NCI-H1048 (cell line): ENCODE measurements at places on chromosomes 7 and 10.

GRCh38 chr10:111890046-111890445 is 293.5 kb downstream of the GPAM start:
- no peak for DNase-seq

GRCh38 chr7:157059534-157059933 is 49.1 kb upstream of the MNX1 start:
- no peak for DNase-seq

DNA sequence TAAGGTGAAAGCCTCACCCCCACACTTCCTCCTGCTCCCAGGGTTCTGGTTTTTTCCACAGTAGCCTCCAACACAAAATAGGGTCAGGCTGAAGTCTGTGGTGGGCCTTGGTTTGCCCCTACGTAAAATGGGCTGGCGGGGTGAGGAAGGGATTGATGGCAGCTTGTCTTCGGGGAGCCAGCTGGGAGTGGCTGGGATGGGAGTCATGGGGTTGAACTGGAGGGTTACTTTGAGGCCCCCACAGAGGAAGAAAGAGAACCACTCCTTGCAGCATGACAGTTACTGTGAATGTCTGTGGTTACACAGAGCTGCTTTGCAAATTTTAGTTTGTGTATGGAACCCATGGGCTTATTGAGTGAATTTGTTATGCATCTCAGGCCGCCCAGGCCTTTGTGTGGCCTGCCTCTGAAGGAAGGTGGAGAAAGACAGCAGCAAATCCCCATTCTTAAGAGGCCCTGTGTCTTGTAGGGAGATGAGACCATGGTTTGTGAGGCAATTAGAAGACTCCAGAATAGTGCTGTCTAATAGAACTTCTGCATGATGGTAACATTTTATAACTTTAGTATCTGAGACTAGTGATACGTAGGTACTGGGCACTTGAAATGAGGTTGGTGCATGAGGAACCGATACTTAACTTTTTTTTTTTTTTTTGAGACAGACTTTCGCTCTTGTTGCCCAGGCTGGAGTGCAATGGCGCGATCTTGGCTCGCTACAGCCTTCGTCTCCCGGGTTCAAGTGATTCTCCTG is 8.1 kb downstream of the TRIM8 start:
- no peak for DNase-seq

DNA sequence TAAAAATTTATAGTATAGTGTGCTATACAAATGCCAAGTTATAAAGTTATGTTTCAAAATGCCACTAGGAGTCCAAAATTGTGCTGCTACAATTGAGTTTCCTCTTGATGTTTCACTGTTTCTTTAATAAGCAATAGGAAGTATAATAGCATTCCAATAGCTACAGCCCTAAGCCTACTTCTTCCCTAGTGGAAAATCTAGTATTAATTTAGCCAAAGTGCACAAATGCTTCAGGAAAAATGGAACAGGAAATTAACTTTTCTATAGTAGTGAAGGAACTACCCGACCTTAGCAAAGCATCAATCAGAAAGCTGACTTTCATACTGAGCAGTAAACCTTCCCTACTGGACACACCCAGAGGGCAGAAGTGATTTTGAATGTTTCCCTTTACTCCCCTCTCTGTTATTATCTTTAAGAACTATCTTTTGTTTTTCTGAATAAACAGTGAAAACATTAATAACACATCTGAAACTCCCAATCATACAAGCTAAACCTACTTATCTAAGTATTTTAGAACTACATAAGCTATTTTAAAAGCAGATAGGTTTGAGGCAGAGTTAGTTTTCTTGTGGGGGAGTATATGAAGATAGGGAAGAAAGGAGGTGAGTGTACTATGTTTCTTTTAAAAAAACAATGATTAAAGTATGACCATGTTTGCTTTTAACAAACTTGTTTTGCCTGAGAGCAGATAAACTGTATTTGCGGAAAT is 13.7 kb downstream of the CPED1 start:
- no peak for DNase-seq

DNA sequence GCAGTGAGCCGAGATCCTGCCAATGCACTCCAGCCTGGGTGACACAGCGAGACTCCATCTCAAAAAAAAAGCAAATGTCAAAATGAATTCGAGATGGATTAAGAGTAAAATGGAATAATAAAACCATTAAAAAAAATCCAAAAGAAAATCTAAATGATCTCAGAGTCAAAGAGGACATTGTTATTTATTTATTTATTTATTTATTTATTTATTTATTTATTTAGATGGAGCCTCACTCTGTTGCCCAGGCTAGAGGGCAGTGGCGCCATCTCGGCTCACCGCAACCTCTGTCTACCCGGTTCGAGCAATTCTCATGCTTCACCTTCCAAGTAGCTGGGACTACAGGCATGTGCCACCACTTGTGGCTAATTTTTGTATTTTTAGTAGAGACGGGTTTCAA is 349.2 kb downstream of the ANKRD30A start:
- DNase-seq, result no peak

DNA sequence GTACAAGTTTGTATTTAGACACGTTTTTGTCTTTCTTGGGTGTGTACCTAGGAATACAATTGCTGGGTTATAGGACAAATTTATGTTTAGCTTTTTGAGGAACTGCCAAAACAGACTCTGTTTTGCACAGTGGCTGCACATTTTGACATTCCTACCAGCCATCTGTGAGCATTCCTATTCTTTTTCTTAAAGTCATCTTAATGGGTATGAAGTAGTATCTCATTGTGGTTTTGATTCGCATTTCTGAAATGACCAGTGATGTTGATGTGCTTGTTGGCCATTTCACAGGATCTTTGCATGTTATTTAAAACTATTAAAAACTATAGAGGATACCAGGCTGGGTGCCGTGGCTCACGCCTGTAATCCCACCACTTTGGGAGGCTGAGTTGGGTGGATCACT is 32.6 kb upstream of the IL15RA start:
- no peak for DNase-seq

- no peak for DNase-seq
Measured at GRCh38 chr7:115831371-115831770, 199.2 kb downstream of the TFEC start.

- no peak for DNase-seq
Measured at GRCh38 chr7:30688718-30689221, 6.5 kb upstream of the CRHR2 start.

GRCh38 chr10:127117125-127117524 is 79.3 kb downstream of the INSYN2A start:
- DNase-seq, result no peak

GRCh38 chr7:138127996-138128395 is 51.7 kb downstream of the AKR1D1 start:
- DNase-seq, result no peak

- no peak for DNase-seq
Measured at GRCh38 chr10:9214618-9215017, 1160.1 kb downstream of the GATA3 start.

DNA sequence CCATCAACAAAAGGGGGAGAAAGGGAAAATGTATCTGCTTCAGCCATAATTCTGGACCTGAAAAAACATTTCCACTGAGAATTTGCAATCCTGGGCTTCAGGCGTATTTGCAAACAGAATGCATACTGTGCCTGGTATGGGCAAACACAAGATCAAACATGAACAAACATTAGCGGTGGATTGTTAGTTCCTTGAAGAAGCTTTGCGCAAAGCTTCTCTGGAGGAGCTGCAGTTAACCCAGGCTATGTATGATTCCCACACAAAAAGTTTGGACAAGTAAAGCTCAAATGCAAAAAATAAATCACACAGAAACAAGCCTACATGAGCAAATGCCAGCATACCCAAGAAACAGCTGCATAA is 20.4 kb upstream of the HILPDA start:
- no peak for DNase-seq

GRCh38 chr10:132850246-132850645 is 64.3 kb upstream of the NKX6-2 start:
- DNase-seq, result no peak

- DNase-seq, result no peak
Measured at GRCh38 chr7:34133983-34134782, 228.8 kb downstream of the BMPER start.

- no peak for DNase-seq
Measured at GRCh38 chr10:69963178-69963834, 89.3 kb upstream of the MACROH2A2 start.

- DNase-seq, result no peak
Measured at GRCh38 chr7:85094046-85094725, 92.7 kb downstream of the SEMA3D start.

DNA sequence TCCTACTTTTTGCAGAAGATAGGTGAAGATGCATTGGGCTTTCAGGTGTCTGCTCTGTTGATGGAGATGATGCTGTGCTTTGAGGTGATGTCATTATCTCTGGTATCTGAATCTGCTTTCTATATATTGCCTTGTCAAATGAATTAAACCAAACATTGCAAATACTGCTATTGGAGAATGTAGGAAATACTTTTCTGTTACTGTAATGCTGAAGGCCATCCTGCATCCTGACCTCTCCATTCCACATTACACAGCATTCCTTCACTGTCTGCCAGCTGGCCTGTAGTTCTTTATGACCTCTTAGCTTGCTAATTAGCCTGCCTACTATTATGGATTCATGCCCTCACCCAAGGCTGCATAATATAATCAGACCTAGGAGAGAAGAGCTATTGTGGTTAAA is 73.2 kb downstream of the VCL start:
- DNase-seq, result no peak

GRCh38 chr10:70090013-70090412 is 37.4 kb downstream of the MACROH2A2 start:
- DNase-seq, result no peak

DNA sequence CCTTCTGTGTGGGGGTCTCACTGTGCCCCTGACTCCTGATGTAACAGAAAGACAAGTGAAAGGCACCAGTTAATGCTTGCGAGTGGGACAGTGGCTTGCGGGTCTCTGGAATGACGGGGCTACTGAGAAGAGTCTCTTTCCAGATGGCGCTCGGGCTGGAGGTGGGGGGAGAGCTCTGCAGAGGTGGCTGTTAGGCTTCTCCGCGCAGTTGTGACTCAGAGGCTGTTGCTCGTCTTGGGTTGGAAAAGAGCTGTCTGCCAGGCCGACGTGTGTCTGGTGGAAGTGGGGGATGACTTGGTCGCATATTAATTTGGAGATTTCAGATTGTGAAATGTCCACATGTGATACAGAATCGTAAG is 27.9 kb upstream of the SH2B2 start:
- DNase-seq, result no peak

DNA sequence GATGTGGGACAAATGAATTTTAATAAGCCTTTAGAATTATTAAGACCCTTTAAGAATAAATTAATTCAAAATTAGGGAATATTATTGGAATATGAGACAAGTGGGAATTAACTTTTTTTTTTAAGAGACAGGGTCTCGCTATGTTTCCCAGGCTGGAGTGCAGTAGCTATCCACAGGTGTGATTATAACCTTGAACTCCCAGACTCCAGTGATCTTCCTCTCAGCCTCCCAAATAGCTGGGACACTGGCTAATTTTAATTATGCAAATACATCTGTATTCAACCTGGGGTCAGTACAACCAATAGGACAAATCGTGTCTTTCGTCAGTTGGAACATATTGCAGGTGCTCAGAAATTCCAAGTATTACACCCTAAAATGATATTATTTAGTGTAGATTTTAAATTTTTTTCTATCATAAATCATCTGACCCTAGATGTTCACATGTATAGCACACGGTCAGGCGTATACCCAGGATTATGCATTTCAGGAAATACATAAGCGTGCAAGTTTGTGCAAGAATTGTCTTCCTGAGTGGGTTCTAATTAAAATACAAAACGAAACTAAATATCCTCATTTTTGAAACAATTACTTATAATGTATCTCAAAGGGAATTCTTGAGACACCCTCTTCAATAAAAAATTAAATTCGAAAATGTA is 1.2 kb downstream of the NT5C3A start:
- DNase-seq, result no peak

DNA sequence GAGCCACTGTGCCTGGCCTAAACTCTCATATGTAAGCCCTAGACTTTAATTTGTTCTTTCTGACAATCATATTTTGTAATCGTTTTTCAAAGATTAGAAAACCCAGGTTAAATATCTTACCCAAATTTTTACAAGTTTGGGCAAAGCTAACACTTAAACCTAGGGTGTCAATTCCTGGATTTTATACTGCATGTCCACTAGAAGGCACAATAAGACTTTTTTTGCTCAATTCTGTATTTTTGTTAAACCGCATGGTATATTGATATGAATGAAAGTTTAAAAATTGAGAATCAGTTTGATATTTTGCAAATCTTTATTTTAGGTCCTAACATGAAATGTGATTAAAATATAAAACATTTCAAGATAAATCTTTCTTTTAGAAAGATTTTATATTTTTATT is 29.3 kb downstream of the DYNC2I1 start:
- DNase-seq, result no peak

GRCh38 chr10:122164815-122165483 is 106.1 kb upstream of the BTBD16 start:
- no peak for DNase-seq

DNA sequence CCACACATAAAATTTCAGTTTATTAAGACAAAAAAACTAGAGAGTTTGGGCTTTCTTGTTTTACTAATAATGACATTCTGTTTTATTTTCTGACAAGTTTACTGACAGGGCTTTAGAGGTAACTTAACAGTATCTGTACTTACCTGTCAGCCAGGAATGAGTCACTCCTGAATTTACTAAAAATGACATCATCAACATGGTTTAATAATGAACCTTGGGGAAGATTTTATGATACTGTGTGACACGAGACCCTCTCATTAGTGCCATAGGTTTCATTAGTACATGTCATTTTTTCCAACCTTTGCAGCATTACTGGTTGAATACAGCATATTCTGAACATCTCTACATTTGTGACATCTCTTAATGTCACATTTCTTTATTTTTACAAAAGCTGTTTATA is 131.1 kb downstream of the KCND2 start:
- no peak for DNase-seq

GRCh38 chr7:92622685-92623084 is 32.5 kb upstream of the FAM133B start:
- DNase-seq, result no peak

DNA sequence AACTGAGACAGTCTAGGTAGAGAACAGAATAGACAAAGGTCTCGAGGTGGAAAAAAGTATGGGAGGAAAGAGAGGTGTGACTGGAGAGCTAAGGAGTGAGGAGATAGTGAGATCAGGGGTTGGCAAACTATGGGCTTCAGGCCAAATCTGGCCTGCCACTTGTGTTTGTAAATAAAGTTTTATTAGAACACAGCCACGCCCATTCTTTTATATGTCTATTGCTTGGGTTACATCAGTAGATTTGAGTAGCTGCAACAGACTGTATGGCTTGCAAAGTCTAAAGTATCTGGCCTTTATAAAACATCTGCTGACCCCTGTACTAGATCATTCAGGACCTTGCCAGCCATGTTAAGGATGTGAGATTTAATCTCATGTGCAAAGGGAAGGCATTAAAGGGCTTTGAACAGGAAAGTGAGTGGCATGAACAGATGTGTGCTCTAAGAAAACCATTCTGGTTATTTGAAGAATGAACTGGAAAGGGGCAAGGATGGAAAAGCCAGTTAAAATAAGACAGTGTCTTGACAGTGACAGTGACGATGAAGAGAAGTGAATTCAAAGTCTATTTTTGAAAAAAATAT is 240.3 kb downstream of the RNLS start:
- no peak for DNase-seq
